Hepatic stellate cell (primary cell): ENCODE measurements at places on chromosomes 12 and 14.

DNA sequence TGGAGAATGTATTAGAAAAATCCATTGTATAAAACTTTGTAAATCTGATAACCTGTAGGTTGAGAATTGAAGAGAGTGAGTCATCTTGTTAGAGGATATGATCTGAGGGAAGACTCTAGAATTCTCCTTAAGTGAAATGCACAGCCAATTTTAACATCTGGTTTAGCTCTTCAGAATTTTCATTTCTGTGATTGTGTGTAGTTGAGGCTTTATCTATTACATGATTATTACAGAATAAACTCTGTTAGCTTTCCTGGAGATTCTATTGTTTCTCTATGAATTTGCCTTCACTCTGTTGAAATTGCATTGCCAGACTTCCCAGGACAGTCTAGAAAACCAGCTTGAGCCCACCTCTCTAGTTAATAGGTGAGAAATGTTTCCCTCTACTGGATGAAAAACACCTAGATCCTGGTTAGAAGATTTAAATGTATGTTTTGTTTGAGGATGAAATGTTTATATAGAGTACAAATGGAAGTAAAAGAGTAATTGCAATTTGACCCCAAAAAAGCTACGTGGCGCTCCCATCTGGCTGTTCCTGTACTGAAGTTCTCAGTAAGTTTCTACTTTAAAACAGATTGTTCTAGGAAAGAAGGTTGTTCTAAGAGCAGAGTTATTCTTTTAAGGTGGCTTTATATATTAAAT, 2.9 kb downstream of the NUDT4 start:
- peak; percentile 30 for DNase-seq

DNA sequence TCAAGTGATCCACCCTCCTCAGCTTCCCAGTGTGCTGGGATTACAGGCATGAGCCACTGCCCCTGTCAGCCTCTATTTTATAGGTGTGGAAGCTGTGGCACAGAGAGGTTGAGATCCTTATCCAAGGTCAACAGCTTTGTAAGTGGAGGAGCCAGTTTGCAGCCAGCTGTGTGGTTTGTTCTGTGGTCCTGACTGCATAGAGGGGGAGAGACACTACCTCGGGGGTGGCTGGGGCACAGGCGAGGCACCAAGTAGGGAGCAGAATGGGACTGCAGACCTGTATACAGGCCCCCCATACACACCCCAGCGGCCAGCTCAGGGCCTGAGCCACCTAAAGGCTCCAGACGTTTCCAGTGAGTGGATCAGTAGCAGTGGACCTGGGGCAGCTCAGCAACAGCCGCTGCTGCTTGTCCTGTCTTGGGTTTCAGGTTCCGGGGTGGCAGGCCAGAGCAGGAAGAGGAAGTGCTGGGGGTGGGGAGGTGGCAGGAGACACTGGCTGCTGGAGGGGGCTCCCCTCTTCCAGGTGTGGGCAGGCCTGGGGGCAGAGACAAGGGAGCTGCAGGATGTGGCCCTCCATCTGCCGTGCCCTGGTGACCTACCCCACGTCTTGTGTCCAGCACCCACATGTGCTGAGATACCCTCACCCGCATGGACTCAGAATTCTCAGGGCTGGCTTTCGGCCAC, 11.0 kb downstream of the ORAI1 start:
- DNase-seq: no peak

DNA sequence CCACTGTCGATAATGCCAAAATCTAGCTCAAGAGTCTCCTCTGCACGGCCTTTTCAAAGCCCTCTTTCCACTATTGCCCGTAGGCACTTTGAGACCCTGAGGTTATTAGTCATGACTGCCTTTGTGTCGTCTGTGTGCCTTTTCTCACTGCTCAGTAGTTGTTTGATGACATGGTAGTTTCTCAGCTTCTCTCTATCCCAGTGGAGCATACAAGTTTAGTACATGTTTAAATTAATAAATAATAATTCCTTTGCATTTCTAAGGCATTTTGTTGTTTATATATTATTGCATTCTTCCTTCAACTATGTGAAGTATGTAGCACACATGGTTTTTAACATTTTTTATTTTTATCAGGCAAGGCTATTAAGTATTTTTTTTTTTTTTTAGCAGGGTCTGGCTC, 458.1 kb downstream of the PCNX1 start:
- peak; percentile 31 for DNase-seq

GRCh38 chr12:6582196-6582595, 14.1 kb upstream of the NOP2 start:
- no peak for DNase-seq

DNA sequence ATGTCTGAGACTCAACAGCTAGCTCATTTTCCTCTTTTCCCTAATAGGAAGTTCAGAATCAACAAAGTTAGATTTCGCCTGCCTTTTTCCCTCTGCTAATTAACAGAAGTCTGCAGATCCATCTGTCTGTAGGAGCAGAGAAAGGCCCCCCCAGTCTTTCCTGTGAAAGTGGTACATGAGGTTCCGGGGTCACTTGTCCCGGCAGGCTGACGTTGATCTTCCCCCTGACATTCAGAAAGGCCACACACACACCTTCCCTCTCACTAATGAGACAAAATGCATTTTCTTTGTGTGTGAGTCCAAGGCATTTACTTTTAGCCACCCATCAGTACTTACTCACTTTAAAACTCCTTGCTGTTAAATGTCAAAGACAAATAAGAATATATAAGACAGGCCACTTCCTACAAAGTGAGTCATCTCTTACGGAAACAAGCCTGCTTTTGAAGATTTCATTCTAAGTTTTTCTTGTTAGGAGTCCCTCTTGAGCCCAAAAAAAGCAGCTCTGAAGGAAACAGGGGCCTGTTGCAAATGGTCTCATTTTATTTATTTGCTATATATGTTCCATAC, 138.7 kb downstream of the TTC7B start:
- peak; percentile 54 for DNase-seq

DNA sequence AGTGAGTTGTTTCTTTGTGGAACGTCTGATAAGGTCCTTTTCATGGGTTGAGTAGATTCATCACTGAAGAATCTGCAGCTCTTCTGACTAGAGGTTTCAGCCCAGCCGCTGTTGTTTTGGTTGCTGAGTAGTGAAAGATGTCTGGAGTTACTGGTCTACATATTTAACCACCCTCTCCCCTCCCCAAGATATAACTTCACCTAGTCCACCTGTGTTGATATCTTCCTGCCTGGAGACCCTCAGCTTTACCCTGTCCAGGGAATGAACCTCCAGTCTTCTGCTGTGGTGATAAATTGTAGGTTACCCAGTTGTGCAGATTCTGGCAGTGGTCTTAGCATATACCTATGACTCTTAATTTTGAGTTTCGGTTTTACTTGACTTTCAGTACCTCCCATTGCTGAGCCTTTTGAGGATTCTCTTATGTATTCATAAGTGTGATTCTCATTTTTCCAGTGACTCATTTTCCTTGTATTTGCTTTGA, 62.9 kb downstream of the CCDC91 start:
- peak; percentile 12 for DNase-seq

GRCh38 chr12:115421796-115422709, 738.1 kb upstream of the TBX3 start:
- DNase-seq: no peak

GRCh38 chr14:61887628-61888027, 125.4 kb downstream of the SNAPC1 start:
- DNase-seq: no peak

DNA sequence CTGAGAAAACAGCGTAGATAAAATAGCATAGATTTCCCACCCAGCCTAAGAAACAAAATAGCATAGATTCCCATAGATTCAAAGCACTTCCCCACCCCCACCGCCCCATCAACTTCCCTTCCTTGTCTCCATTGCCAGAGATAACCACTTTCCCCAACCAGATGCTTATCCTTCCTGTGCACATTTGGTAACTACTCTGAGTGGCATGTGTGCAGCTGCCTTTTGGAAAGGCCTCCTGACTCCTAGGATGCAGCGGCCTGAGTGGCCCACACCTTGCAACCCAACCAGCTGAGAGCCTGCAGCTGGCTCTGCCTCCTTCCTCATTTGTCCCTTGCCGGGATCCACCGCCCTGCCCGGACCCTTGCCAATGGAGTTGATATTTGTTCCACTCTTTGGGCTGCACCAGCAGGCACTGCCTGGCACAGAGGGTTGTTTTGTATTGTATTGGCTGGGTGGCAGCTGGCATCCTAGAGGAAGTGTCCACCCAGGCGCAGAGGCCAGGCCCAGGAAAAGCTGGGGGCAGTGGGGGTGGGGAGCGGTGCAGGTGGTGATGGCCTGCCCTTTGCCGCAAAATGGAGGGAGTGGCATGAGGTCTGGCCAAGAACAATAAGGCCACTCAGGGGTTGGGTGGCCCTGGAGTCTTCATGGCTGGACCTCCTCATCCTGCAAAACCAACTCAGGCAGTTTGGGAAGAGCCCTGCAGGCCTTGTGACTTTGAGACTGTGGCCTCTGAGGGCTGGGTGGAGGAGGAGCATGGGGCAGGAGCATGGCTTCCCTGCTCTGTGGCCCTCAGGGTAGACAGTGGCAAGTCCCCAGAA, 4.9 kb downstream of the SLC48A1 start:
- no peak for DNase-seq

GRCh38 chr14:70821584-70822529, 12.5 kb upstream of the MAP3K9 start:
- DNase-seq: peak; percentile 72

DNA sequence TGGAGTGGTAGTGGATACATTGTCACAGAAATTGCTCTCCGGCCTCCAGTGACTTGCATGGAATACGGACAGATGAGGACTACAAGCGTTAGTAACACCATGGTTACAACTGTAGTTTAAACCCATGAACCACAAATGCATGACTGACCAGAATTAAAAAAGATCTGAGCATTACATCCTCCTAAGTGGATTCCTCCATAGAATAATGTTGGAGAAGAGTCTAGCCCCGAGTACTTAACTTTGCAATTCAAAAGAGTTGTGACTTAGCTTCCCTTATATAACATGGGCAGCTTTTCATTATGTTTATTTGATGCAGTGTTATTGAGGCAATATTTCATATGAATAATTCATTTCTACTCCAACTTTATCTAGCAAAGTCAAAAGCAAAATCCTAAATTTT, 457.2 kb upstream of the TMPO start:
- no peak for DNase-seq

DNA sequence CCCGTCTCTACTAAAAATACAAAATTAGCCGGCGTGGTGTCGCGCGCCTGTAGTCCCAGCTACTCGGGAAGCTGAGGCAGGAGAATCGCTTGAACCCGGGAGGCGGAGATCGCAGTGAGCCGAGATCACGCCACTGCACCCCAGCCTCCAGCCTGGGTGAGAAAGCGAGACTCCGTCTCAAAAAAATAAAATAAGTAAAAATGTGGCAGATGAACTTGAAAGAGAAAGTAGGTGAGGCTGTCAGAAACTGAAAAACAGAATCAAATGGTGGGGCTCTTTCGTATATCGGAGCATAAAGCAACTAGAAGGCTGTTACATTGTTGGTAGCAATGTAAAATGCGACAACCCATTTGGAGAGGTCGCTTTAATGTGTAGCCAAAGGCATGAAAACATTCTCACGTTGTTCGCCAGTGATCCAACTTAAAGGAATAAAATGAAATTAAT, 767 bp upstream of the CCNT1 start:
- no peak for DNase-seq

- DNase-seq: no peak
Measured at GRCh38 chr14:60655898-60656685, 6.8 kb upstream of the SIX1 start.

DNA sequence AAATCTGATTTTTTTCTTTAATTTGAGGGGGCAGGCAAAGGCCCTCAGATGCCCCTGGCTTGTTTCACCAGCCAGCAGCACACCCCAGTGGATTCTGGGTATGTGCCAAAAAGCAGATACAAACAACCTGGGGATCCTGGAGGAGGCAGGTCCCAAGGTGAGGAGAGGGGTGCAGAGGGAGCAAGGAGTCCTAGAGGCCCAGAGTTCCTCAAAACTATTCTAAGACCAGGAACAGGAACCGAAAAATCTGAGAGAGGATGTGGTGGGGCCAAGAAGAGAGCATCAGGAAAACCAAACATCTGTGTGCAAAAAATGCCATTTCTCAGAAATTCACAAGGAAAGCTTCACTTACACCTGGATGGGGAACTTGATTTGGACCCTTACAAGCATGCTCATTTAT, 8.2 kb downstream of the KCNA5 start:
- no peak for DNase-seq

- DNase-seq: no peak
Measured at GRCh38 chr14:58884442-58884841, 246.7 kb downstream of the DACT1 start.

- no peak for DNase-seq
Measured at GRCh38 chr14:89056394-89056793, 231.9 kb downstream of the TTC8 start.

DNA sequence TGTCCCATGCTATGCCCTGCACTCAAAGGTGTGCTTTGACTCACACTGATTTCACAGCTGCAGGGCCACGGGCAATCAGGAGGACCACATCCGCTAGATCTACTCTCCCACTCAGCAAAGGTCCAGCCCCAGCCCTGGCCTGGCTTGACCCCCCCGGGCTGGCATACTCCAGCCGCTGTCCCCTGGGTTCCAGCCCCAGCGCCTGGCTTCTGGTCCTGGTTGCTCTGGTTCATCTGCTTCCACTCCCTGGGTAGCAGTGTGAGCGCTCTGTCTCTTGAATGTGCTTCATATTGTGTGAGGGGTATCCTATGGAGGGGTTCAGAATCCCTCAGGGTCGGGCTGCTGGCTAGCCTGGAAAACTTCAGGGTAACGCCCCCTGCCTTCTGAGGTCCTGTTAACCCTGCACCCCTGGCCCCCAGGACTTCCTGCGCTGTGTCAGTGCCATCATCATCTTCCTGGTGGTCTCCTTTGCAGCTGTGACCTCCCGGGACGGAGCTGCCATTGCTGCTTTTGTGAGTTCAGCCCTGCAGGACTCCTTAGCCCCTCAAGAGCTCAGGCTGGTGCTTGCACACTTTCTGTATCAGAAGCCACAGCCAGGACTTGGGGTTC, 1.9 kb downstream of the CMTM5 start:
- no peak for DNase-seq

GRCh38 chr14:88098163-88098562, 93.2 kb downstream of the GPR65 start:
- no peak for DNase-seq

- no peak for DNase-seq
Measured at GRCh38 chr12:33724867-33725266, 285.2 kb upstream of the SYT10 start.

GRCh38 chr14:100749967-100750597, 23.4 kb downstream of the DLK1 start:
- no peak for DNase-seq

GRCh38 chr14:96212896-96213295, 8.3 kb downstream of the BDKRB2 start:
- DNase-seq: no peak

GRCh38 chr14:94031883-94032279, 5.7 kb downstream of the OTUB2 start:
- no peak for DNase-seq
